ENCODE measurements at places on chromosomes 13 and 19.

DNA sequence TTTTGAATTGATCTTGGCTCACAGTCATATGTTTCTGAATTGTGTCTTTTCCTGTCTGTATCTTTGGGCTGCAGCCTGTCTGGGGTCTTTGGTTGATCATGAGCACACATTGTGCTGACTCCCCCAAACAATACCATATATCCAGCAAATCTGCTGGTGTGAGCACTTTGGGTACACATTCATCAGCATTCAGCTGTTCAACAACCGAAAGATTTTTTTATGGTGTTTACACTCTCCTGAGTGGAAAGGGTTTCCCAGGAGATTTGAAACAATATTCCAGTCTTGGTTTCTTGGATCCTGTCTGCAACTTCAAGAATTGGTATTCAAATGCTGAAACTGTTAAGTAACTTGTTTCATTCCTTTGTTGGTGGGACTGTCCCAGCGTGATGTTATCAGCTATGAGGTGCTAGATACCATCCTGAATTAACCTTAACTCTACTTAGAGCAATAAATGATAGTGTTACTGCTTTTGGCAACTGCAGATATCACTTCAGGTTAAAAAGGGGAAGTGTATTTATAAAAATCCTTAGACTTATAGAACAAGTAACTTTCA lies 78.4 kb upstream of the DIAPH3 start:
- no peak for DNase-seq

DNA sequence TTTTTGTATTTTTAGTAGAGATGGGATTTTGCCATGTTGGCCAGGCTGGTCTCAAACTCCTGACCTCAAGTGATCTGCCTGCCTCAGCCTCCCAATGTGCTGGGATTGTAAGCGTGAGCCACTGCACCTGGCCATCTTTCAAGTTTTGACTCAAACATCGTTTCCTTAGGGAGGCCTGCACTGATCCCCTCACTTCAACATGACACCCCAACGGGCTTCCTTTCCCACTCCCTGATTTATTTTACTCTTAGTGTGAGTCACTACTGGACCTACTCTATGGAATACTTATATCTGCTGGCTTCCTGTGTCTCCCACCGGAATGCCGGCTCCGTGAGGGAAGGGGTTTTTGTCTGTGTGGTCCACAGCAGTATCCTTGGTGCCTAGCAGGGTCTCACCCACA lies 4.5 kb upstream of the ADAMTS10 start:
- no peak for DNase-seq

GRCh38 chr19:28846094-28846812 lies 366.7 kb downstream of the UQCRFS1 start:
- DNase-seq, result no peak

DNA sequence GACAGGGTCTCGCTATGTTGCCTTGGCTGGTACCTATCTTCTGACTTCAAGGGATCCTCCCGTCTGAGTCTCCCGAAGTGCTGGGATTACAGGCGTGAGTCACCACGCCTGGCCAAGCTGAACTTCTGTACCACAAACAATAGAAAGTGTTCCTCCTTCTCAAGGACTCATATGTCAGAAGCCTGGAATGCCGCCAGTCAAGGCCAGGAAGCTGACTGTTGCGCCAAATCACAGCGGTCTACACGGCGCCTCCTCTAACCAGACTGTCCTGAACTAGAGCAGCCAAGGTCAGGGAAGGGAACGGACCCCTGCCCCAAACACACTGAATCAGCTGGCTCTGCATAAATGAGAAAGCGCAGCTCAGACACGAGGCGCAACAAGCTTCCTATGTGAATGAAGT lies 14.6 kb downstream of the RAB20 start:
- peak; percentile 87 for DNase-seq

DNA sequence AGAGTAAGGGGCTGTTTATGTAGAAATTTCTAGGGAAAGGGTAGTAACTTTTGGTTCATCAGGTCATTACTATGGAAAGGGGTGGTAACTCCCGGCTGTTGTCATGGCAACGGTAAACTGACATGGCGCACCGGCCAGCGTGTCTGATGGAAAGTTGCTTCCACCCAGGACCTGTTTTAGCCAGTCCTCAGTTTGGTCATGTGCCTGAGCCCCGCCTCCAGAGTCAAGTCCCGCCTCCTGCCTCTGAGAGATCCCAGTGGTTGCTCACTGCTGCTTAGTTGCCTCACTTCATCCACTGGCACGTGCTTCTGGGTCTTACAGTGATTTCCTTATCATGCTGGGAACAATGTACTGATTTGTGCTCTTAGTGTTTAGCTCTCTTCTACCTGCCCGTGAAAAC lies 455.2 kb upstream of the ZNF507 start:
- DNase-seq, result no peak

DNA sequence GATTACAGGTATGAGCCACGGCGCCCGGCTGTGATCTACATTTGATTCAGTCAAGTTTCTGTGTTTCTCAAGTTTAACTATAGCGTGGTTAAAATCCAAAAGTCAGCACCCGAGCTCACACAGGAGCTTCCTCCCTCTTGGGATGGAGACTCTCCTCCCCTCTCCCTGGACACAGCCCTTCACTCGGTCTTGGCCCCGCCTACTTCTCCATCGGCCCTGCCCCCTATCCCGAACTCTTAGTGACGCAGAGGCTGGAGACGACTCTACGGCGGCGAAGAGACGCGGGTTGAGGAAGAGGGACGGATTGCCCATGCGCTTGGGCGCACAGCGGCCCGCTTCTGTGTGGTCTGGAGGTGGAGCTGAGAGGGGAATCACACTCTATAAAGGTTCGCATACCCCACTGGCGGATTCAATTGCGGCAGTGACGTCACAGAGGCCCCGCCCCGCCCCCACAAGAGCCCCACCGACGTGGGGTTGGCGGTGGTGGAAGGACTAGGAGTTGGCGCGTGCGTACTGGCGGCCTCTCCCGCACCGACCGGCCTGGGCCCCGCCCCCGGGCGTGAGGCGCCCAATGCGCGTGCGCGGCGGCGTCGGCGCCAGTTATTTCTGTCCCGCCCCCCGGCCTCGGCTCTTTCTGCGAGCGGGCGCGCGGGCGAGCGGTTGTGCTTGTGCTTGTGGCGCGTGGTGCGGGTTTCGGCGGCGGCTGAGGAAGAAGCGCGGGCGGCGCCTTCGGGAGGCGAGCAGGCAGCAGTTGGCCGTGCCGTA lies at the start of gene TRIM28:
TSS of gene TRIM28 (plus strand) at position 239 of the 765 bp plus-strand sequence. CDS start 694 bp downstream, outside the sequence.
- DNase-seq, result peak; percentile 97

DNA sequence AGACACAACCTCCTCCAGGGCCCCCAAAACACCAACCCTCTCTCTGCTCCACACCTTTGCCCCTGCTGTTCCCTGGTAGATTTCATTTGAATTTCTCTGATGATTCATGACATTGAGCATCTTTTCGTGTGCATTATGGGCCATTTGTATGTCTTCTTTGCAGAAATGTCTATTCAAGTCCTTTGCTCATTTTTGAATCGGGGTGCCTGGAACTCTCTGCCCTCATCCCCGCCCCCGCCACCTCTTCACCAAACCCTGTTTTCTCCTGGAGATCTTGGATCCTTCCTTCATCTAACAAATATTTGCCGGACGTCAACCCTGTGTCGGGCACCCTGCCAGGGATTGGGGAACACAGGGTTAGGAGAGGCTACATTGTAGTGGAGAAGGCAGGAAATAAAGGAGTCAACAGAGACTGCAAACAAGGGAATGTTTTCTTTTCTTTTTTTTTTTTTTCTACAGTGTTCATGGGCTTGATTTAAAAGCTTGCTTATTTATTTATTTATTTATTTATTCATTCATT lies 25.5 kb upstream of the SLC1A5 start:
- DNase-seq, result peak; percentile 59

GRCh38 chr13:72700509-72700908 lies 26.9 kb downstream of the MZT1 start:
- no peak for DNase-seq

- peak; percentile 22 for DNase-seq
Measured at GRCh38 chr13:41916173-41916954, 44.5 kb downstream of the VWA8 start.

GRCh38 chr13:106555631-106556328 lies 12.2 kb downstream of the ARGLU1 start:
- DNase-seq, result no peak

GRCh38 chr13:113142876-113143275 lies 15.6 kb upstream of the PROZ start:
- DNase-seq, result no peak

DNA sequence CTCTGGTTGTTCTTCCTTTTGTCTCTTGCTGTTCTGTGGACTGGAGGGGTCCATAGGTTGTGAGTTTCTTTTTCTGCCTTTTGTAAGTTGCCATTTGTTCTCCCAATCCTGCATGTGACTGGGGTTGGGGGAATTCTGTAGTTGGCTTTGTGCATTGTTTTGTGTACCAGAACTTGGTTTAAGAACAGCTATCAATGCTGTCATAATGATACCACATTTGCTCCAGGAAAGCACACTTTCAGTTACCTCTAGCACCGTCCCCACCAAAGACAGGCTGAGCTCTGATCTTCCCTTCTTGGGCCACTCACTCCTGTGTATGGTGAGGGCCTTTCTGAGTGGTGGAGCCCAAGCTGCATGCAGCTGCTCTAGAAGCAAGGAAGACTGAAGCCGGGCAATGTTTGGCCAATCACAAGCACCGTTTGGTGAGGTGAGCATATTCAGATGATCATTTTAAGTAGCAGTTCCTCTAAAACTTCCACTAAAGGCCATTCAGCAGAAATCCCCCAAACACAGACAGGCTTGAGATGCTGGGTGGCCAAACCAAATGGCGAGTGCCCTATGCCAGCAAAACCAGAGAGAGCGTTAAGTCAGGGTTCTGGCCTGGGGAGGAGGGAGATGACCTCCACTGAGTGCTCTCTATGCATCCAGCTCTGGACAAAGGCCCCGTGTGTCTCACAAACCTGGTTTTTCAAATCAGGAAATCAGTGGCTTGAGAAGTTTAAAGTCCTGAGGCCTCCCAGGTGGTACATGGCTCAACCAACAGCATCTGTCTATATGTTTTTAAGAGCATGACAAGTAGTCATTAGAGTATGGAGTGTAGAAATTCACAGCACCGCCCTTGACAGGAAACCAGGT lies 120.7 kb upstream of the SPATA13 start:
- no peak for DNase-seq

DNA sequence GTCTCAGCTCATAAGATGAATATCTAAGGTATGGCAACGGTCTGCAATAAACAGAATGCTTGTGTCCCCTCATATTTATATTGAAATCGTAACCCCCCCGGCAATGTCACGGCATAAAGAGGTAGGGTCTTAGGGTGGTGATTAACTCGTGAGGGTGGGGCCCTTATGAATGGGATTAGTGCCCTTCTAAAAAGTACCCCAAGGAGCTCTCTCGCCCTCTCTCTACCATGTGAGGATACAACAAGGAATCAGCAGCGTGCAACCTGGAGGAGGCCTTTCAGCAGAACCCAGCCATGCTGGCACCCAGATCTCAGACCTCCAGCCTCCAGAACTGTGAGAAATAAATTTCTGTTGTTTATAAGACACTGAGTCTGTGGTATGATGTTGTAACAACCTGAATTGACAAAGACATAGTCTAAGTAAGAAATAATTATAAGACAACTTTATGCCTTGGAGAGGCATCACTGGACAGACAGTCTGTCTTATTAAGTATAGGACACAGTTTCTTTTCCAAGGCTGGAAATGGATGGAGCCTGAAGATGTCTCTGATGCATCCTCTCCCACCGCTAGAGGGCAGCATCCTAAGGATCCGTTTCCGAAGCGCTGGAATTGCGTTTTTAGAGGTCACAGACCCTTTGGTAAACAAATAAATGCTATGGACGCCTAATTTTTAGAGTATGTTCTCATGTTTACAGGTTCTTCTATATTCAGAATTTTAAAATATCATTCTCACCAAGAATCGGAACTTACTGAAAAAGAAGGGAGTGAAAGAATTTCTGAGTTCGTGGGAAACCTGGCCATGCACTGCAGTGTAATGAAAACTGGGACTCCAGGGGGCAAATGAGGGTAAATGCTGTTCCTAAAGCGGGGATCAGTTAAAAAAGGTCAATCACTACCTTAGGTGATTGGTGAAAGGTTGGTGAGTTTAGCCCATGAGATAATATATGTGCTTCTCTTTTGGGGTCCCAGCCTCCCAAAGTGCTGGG lies 13.3 kb upstream of the LEUTX start:
- peak; percentile 29 for DNase-seq

- DNase-seq, result no peak
Measured at GRCh38 chr19:58037927-58038687, 4.3 kb downstream of the ZSCAN1 start.

- no peak for DNase-seq
Measured at GRCh38 chr13:52744842-52745375, 5.3 kb upstream of the CNMD start.

DNA sequence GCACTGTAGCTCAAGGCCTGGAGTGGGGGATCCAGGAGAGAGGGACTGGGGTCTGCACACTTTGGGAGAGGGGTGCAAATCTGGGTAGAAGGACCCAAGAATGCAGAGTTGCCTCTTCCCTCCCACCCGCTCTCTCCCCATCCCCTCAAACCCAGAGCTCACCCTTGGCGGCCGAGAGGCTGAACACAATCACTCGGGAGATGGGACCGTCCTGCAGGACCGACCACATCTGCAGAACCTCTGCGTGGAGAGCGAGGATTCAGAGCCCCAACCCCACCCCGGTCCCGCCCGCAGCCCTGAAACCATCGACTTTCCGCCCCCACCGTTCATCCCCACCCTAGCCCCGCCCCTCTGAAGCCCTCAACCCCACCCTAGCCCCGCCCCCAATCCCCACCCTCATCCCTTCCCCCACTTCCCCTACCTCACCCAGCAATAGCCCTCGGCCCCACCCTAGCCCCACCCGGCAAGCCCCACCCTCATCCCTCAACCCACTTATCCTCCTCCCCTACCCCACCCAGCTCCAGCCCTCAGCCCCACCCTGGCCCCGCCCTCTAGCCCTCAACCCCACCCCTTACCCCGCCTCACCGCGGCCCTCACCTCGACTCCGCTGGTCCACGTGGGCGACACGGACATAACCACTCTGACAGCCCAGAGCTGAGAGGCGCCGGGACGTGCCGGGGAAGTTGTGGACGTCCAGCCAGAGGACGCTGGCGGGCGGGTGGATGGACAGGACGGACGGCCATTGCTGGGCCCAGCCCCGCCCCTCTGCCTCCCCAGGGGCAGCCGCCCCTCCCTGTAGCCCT lies 4.1 kb downstream of the KPTN start:
- no peak for DNase-seq

DNA sequence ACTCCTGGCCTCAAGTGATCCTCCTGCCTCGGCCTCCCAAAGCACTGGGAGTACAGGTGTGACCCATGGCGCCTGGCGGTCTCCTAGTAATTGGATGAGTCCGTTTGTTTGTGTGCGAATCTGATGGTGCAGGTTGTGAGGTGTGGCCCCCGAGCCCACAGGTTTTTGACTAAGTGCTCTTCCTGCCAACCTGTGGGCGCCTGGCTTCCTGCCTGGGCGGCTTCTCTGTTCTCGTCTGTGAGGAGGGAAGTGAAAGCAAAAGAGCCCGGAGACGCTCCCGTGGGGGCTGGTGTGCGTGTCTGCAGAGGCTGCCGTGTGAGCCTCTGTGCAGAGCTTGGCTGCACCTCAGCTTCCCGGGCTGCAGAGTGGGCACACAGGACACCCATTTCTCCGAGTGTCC lies 10.0 kb downstream of the ARHGAP45 start:
- peak; percentile 25 for DNase-seq

- peak; percentile 76 for DNase-seq
Measured at GRCh38 chr19:42140125-42140754, 8.0 kb upstream of the POU2F2 start.
